Large intestine (tissue), 12 donors: ENCODE measurements at places on chromosomes 3 and 15.
A peak's percentile ranks its signal among the peaks of the same experiment; 100 is the strongest.

DNA sequence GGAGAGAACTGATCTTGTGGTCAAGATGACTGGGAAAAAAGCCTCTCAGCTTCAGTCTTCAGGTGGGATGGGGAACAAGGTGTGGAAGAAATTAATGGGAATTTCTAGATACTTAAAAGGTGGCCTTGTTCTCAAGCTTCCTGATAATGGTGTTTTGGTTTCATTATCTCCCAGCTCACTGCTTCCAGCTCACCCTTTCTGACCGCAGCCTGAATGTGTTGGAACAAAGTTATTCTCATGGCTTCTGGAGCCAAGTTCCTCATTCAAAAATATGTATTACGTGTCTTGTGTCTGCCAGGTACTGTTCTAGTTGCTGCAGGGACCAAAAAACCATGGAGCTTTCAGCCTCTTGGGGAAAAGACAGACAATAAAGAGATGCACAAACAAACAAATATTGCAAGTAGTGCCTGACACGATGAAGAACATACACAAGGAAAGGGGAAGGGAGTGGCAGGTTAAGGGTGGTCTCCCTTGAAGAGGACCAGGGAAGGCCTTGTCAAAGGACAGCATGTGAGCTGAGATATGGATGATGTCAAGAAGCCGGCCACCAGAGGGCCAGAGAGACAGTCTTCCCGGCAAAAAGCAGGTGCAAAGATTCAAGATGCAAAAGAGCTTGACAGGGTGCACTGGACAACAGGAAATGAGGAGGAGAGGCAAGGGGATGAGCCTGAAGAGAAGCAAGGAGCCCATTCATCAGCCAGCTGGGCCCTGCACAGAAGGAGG lies 35.5 kb downstream of the ARRDC4 start:
- no peak for DNase-seq

DNA sequence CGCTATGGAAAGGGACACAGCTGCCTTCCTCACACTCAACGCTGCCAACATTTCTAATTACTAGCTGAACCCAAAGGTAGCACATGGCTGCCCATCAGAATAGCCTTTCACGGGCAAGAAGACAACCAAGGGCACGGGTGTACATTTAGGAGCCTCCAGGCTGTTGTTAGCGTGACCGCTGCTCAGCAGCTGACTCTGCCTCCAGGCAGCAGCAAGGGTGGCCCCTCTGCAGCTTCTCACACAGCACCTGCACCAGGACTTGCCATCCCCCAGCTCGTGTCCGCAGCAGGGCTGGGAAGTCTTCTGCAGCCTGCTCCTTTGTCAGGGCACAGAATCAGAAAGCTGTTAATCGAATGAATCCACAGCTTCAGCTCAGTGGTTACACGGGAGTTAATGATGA lies 146.8 kb downstream of the ADAMTS17 start:
- DNase-seq, result no peak

DNA sequence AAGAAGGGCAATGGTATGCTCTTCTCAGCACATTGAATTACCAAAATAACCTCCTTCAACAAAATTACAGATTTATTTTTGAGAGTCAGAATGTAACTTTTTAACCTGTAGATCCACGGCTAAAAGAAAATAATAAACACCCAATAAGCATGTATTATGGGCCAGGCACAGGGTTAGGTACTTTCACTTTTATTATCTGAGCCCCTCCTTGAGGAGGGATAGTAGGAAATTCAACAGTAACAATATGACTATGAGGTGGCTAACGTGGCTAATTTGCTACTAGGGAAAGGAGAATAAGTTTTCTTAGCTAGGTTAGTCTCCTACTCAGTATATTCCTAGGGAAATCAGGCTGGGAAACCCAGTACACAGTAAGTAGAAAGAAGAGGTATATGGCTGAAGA lies 306.9 kb downstream of the GAP43 start:
- DNase-seq, result no peak

- no peak for DNase-seq
These were observed 106.9 kb downstream of the ULK4 start for GRCh38 chr3:41854956-41855355.

DNA sequence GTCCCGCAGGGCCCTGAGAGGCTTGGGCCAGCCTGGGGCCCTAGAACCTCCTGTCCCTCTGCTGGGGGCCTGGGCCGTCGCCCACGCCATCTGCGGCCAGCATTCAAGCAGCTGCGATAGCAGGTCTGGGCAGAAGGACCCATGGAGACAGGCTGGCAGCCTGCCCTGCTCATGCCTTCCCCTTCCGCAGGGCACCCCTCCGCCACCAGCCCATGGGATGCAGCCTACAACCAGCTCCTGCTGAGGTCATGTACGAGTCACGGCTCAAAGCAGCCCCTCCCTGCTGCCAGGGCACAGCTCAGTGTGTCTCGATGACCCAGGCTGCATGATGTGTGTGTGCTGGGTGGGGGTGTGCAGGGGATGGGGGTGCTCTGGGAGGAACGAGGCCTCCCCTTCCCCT lies 27.8 kb downstream of the DUSP7 start:
- DNase-seq, result no peak

- no peak for DNase-seq
These were observed 128.2 kb upstream of the OSTN start for GRCh38 chr3:191070762-191071403.

DNA sequence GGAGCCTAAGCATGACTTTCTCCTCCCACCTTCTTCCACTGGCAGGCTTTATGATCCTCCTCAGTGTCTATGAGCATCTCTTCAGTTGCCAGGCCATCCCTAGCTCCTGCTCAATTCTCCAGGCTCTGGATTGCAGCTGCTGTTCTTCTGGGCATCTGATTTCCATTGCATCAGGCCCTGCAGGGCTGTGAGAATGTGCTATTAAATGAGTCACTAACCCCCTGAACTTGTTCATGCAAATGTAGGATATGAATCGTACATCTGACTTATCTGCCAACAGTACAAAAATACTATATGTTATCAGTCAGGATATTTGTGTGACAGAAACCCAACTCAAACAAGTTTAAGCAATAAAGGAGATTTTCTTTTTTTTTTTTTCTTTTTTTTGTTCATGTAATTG lies 11.9 kb downstream of the GPR176 start:
- no peak for DNase-seq

GRCh38 chr3:66012711-66013110 lies 26.0 kb downstream of the MAGI1 start:
- DNase-seq, result no peak

DNA sequence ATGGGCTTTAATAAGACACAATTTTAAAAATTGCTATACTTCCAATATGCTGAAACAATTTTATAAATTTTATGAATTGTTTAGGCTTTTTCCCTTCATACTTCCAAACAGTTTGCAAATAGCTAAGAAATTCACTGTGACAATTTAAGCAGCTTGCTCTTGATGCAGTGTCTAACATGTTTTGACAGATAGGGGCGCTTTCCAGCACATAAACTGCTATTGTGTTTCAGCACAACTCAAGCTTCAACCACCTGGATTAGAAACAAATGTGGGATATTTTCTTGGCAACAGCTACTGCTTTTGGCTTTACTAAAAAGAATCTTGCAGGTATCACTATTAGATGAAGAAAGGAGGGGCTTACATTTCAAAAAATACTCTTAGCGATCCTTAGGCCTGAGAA lies 565.8 kb upstream of the DPPA4 start:
- no peak for DNase-seq

GRCh38 chr3:69710153-69710977 lies 28.9 kb upstream of the MITF start:
- DNase-seq, result no peak

DNA sequence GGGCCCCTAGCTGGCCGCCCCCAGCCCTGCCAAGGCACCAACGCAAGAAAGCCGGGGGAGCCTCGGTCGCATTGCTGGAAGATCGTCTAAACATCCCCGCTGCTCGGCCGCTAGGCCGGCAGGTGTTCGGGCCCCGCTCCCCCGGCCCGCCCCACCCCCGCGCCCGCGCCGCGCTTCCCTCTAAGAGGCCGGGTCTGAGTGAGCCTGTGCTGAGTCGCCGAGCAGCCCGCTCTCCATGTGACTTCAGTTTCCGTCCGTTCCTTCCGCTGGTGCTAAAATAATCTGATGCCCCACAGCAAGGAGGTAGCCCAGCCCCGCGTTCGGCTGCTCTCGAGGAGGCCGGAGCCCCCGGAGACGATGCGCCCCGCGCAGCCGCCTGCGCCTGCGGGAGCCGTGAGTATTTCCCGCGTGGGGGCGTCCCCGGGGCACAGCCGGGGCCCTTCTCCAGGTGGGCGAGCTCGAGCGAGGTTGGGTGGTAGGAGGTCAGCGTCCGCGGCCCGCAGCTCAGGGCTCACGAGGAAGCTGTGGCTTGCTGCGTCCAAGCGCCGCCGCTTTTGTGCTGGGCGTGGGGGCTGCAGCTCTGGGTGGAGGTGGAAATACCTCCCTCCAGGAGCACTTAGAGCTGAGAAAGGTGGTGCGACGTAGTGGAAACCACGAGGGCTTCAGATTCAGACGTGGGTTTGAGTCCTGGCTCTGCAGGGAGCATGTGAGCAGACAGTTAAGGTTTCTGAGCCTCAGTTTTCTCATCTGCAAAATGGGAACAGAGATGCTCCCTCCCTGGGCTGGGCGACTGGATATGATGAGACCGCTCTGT lies at the start of gene NRROS:
Gene NRROS (plus strand): TSS at position 212 of the 814 bp plus-strand sequence. CDS start 14,846 bp downstream, outside the sequence.
- DNase-seq, result peak; percentile 72

GRCh38 chr3:73664389-73664788 lies 39.6 kb upstream of the PDZRN3 start:
- no peak for DNase-seq

- no peak for DNase-seq
These were observed 15.3 kb downstream of the RAB43 start for GRCh38 chr3:129106320-129106719.

DNA sequence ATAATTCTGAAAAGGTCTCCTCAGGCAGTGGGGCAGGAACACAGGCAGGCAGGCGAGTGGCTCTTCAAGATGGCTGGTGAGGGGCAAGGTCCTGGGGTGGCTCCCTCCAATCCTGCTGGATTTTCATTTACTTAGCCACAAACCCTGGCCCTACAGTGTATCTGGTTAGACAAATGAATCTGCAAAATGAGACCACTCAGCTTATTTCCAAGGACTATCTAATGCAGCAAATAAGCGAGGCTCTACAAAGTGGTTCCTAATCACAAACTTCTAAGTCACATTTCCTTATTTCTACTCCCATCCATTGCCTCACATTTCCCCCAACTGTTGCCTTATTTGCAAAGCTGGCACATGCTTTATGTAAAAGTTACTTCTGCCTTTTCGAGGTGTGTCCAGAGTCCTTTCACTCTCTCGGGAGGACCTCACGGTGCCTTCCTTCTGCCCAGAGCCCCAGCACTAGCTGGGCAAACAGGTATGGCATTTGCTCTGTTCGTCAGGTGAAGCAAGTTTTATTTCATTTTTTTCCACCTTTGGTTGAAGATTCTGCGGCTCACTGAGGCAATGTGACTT lies 40.5 kb downstream of the CCDC12 start:
- DNase-seq, result no peak

DNA sequence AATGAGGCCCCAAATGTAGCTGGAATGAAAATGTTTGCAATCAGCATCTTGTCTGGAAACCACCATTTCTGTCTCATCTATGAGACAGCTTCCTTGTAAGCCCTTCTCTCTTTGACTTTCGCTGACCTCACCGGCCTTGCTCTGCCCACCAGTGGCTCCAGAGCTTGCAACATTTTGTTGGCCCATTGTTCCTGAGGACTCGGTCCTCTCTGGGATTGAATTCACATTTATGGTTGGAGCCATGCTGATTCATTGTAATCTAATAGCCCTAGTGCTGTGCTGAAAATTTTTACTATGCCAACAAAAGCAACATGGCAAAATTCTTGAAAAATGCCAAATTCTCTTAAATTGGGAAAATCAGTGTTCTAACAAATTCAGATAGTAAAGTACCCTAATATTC lies 37.2 kb downstream of the ABHD5 start:
- no peak for DNase-seq

- no peak for DNase-seq
These were observed 124.0 kb upstream of the STT3B start for GRCh38 chr3:31408720-31409119.

DNA sequence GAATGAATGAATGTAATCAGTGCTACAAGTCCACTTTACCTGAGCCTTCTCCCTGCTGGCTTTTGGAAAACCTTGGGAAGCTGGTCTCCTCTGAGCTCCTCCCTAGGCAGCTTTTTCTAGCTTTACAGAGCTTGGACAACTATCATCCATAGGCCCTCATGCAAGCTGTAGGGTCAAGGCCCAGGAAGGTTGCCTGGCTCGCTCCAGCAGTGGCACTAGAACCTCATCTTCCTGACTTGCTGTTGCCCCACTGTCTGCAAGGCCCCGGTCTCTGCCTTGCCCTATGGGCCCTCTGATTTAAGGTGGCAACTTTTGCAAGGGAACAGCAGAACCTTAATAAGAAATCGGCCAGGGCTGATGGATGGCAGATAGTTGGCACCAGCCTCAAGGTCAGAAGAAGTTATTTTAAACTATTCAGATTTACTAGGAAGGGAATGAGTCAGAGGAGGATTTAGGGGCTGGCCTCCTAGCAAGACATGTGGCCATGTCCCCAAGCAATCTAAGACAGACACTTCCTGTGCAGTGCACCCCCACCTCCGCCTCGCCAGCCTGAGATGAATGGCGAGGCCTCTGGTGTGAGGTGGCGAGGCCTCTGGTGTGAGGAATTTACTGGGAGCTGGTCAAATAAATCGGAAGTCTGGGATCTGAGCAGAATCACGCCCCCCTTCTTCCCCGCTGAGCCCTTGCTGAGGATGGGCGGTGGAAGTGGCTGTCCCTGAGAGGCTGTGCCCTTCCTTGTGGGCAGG lies 180.8 kb downstream of the MEGF11 start:
- no peak for DNase-seq

- no peak for DNase-seq
These were observed 56.9 kb downstream of the CYP19A1 start for GRCh38 chr15:51281368-51281967.

DNA sequence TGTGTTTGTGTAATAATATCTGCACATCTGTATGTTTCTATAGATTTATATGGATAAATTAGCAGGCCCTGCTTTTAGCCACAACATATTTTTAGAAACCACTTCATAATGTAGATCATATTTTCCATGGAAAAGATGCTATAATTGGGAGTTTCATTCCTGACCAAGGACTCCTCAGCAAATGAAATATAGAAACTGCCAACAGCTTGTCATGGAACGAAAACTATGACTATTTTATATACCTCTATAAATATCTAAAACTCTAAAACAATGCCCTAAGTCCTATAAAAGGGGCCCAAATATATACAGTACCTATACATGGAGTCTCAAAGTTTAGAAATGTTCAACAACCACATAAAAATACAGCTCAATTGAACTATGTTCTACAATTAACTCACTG lies 27.9 kb downstream of the EID1 start:
- no peak for DNase-seq

DNA sequence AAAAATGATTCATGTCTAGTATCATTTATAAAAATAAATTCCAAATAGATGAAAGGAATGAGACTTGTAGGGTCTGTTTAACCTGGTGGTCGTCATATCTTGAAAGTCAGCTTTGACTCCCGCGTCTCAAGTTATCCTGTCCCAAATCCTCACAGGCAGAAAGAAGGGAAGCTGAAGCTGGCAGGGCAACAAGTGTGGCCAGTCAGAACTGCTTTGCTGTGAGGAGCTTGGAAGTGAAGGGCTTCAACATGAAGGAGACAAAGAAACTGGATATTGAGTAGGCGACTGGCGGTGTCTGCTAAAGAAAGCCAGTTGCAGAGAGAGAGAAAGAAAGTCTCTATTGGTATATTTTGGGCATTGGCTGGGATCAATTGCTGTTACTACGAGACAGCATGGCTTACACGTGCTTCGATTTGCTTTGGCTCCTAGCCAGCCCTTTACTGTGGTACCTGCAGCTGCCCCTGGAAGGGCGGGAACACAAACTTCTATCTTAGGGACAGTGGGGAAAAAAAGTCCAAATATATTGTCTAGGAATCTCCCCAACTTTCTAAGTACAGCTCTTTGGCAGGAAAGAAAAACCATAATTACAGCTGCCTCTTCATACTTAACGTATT lies 107.2 kb downstream of the CHST2 start:
- DNase-seq, result no peak
